Cerebellar nuclear complex (tissue), 1 donor: ENCODE measurements at places on chromosomes 7 and 10.

- no peak for DNase-seq
Measured at GRCh38 chr10:100216006-100216405, 13.4 kb downstream of the CHUK start.

DNA sequence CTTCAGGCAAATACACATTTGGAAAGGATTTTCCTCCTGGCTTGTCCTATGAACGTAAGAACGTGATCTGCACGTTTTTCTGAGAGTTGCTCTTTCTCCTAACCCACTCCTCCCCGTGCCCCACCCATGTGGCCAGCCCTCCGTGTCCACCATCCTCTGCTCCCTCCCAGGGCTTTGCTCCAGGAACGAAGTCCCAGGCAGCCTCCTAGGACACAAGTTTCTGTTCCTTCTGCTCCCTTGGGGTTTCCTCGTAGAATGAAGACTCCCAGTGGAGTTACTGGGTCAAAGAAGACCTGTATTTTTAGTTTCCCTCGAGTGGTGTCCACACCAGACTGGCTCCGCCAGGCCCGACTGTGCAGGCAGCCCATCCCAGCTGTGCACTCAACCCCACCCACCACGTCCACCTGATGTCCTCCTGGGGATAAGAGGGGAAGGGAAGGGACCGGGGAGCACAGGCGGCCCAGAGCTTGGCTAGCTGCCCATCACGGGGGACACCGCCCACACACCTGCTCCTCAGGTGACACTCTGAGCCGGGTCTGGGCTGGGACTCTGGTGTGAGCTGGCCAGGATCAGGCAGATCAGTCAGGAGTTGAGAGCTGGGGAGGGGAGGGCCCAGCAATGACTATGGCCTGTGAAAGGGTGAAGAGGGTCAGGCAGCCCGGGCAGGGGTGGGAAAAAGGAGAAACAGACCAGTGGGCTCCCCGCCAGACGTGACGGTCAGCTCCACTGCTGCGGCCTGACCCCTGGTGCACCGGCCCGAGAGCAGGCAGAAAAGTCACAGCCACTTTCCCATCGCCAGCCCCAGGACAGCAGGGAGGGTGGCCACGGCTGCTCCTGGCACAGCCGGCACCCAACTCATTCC, 54.3 kb upstream of the PPP2R2D start:
- DNase-seq: no peak

GRCh38 chr7:50509459-50509858, 55.7 kb downstream of the DDC start:
- DNase-seq: no peak

- DNase-seq: no peak
Measured at GRCh38 chr7:98294798-98295382, 13.4 kb downstream of the BRI3 start.

DNA sequence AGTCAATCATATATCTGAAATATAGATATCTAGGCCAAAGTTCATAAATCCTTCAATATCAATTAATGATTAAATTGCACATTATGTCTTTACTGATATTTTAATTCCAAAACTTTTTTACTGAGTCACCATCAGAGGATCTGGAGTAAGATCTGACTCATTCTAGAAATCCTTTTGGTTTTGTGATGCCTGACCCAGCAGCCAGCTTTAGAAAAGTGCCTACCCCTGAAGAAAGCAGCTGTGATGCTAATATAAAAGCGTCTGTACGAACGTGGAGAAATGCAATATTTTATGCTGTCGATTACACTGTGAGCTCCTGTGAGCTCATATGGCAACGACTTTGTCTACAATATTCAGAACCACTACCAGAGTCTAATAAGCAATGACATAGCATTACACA, 142.5 kb upstream of the LRRTM3 start:
- DNase-seq: no peak

- no peak for DNase-seq
Measured at GRCh38 chr10:51875610-51876009, 176.2 kb upstream of the CSTF2T start.

DNA sequence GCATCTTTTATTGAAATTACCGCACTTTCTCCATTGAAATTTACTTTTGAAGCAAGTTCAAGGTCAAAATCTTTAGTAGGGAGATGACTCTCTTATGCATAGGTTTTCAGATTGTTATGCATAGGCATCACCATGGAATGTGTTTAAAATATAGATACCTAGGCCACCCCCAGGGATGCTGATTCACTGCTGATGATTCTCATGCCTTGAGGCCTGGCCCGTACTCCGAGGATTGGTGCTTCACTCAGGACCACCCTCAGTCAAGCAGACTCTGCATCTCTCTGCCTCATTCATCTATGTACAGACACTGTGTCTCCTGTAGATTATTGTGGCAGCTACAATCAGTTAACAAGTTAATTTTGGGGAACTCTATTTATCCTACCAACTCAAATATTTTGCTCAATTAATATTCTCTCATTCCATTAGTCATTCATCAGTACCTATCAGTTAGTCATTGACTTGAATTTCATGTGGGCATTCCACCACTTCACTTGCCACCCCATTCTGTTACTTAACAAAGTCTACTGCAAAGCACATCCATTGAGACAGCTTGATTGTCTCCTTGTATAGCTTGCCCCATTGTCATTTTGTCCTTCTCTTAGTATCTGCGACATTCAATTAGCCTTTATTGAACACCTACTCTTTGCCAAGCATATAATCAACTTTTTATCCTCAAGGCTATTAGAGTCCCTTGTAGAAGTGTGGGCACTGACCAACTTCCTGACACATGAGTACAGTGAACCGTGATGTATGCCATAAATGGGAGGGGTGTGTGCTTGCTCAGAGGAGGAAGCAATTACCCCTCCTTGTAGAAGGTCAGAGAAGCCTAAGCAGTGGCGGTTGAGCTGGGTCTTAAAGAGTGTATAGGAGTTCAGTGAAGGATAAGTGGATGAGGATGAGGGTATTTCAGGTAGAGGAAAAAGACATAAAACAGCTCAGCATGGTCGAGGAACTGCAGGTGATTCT, 255.6 kb upstream of the BMPER start:
- no peak for DNase-seq

DNA sequence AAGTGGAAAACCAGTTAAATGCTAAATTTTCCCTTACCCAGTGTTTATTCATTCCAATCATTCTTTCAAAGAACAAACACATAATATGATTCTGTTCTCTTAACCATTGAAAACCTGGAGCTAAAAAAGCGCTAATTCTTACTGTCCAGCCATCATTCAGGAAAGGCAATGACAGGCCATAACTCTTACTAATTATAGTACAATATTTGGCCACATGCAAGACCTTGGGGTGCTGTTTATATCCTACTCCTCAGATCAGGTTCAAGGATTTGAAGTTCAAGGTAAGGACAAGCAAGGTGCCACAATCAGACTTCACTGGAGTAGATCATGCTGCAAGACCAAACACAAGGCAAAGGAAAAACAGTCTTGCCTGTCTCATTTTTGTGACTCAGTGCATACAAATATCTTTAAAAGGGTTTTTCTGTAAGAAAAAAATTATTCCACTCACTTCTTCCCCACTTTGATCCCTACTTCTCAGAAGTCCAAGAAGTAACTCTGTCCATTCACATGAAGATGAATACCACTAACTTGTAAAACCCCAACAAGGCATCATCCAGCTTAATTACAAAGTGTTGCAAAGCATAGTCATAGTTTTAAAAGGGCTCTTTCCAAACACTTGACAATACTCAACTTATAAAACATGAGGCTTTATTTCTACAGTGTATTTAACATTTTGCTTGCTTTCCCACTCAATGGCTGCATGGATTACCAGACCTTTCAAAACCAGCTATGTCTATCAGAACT, 153.0 kb downstream of the DOCK4 start:
- DNase-seq: no peak

DNA sequence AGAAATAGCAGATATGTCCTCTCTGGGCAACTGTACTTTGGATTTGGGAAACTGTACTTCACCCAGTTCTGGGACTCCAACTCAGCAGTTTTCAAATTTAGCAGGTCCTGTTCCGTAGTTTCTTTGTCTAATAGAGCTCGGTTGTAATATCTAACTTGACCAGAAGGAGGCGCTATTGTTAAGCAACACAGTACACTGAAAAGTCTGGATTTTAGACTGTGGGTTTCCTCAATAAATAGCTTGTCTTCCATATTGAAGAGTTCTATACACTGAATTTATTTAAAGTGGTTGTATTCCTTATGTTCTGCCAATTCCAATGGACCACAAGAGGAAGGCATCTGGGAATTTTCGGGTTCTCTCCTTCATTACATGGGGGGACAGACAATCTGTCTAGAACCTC, 39.8 kb downstream of the ELFN1 start:
- DNase-seq: no peak

DNA sequence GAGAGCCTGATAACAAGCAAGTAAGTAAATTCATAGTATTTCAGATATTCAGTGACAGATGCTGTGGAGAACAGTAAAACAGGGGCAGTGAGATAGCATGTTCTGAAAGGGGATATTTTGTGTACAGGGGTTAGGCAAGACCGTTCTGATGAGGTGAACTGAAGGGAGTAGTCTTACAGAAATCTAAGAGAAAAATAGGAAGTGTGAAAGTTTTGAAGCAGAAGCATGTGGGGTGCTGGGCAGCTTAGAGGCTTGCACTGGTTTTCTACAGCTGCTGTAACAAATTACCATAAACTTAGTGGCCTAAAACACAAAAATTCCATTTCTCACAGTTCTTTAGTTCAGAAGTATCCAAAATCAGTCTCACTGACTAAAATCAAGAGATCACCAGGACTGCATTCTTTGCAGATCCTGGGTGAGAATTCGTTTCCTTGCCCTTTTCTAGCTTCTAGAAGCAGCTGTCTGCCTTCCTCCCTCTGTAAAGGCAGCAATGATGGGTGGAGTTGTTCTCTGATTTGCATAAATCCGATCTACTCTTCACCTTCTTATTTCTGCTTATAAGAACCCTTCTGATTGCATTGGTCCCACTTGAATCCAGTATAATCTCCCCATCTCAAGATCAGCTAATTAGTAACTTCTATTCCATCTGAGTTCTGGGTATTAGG, 7.5 kb upstream of the KLF14 start:
- DNase-seq: no peak

DNA sequence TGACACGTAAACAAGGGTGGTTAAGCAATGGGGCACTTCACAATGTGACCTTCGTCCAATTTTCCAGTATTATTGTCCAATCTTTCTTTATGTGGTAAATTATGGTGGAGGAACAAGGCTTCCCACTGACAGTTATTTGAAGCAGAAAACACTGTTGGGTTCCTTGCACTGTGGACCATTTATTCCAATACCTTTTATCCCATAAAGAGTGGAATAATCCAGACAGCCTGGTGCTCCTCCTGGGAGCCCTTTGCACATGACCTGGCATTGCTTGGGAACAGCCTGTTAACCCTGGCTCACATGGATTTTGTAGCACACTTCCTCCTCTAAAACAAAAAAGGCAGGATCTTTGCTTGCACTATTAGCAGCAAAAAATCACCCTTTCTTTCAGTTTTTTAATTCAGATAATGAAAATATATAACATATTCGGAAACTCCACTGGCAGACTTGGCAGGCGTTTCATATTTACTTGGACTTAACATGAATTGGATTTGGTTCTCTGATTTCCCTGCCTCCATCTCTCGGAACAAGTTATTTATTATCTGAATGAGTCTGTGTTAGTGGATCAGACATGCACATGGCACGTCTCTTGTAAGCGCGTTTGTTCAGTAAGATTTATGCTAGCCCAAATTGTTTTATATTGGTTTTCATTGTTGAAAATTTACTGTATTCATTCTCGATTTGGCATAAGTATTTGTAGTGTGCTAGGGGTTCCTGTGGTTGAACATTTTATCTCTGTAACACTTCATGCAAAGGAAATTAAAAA, 59.3 kb downstream of the BMPER start:
- DNase-seq: peak; percentile 89

DNA sequence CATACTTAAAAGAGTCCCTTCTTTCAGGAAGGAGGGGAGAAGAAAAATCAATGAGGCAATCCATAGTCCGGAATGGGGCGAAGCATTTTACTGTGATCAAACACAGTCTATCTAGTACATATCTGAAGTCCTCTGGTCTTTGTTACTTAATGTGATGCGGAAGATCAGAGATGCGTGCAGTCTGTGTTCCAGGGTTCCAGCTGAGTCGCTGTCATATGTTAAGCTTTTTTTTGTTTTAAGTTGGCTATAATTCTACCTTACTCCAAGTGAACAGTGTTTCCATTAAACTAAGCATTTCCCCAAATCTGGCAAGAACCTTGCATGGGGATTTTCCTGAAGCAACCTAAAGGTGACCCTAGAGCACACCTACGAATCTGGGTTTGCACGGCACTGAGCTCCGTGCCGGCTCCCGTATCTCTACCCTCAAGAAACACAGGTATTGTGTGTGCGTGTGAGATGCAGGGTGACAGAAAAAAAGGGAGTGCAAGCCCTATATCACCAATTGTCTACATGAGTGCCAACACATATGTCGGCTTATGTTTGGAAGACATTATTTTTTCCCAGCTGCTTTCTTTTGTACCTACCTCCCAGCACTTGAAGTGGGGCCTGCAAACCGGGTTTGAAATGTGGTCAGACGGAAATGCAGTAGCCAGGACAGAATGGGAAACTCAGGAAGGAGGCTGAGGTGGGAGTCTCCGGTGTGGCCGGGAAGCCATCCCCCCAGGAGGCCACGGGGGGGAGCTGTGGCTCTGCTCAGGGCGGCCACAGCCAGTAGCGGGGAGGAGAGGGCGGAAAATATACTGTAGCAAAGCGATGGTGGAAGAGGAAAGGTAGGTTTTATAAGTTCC, 435.8 kb upstream of the MGMT start:
- no peak for DNase-seq

GRCh38 chr10:95350219-95350829, 59.5 kb upstream of the PDLIM1 start:
- DNase-seq: no peak

DNA sequence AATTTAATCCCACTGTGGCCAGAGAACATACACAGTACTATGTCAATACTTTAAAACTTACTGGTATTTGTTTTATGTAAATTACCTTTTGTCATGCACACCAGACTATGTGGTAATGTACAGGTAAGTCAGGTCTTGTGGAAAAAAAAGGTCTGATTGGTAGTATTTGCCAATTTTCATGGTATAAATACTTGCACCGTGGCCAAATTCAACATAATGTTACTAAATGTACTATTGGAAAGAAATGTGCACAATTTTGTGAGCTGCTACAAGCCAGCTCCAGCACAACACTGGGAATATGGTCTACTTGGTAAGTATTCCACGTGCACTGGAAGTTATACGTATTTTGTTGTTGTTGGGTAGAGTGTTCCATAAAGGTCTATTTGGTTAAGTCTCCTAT, 392.5 kb downstream of the RPS24 start:
- no peak for DNase-seq

DNA sequence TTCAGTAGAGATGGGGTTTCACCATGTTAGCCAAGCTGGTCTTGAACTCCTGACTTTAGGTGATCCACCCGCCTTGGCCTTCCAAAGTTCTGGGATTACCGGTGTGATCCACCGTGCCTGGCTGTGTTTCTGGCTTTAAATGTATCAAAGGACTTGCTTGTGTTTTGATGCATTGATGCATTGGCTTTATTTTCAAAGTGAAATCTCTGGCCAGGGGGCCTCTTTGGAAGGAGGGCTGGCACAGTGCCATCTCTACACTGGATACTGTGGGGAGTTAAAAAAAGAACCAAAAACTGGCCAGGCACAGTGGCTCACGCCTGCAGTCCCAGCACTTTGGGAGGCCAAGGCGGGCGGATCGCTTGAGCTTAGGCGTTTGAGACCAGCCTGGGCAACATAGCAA, 16.0 kb downstream of the MNX1 start:
- DNase-seq: no peak
